ENCODE measurements at places on chromosomes 3 and 15.

GRCh38 chr3:144663456-144664436 lies 692.1 kb downstream of the DIPK2A start:
- no peak for DNase-seq

DNA sequence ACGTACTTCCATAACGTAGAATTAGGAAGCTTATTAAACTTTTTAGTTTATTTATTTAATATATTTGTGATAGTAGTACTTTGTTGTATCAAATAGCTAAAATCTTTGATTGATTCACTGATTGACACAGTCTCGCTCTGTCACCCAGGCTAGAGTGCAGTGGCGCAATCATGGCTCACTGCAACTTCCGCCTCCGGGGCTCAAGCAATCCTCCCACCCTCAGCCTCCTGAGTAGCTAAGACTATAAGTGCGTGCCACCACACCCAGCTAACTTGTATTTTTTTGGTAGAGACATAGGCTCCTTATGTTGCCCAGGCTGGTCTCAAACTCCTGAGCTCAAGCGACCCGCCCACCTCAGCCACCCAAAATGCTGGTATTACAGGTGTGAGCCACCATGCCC lies 5.7 kb downstream of the APH1B start:
- no peak for DNase-seq

GRCh38 chr3:180018543-180018942 lies 18.2 kb downstream of the PEX5L start:
- DNase-seq: no peak

GRCh38 chr3:122964811-122965210 lies 62.8 kb downstream of the SEMA5B start:
- DNase-seq: no peak

DNA sequence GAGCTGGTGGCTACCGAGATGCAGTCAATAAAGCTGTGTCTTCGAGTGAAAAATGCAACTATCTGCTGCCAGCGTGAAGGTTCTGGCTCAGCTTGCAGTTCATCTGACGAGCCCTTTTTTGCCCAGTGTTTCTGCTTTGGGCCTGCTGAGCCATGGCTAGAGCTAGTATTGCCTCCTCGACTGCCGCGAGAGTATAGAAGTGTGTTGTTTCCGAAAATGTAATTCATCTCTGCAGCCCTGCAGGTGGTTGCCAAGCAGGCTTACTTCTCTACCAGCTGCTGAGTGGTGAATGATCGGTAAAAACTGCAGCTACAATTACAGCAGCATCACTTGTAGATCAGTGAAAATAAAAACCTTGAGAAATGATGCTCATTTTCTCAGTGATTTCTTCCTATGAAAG lies 114.8 kb downstream of the DLG1 start:
- peak; percentile 21 for DNase-seq

DNA sequence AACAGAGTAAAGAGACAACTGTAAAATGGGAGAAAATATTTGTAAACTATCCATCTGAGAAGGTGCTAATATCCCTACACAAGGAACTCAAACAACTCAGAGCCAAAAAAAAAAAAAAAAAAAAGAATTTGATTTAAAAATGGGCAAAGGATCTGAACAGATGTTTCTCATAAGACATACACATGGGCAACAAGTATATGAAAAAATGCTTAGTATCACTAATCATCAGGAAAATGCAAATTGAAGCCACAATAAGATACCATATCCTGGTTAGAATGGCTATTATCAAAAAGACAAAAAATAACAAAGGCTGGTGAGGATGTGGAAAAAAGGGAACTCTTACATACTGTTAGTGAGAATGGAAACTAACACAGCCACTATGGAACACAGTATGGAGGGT lies 36.2 kb downstream of the TXNRD3 start:
- DNase-seq: no peak

- DNase-seq: no peak
Observed at GRCh38 chr3:111610189-111610588, 15.0 kb upstream of the ZBED2 start.

DNA sequence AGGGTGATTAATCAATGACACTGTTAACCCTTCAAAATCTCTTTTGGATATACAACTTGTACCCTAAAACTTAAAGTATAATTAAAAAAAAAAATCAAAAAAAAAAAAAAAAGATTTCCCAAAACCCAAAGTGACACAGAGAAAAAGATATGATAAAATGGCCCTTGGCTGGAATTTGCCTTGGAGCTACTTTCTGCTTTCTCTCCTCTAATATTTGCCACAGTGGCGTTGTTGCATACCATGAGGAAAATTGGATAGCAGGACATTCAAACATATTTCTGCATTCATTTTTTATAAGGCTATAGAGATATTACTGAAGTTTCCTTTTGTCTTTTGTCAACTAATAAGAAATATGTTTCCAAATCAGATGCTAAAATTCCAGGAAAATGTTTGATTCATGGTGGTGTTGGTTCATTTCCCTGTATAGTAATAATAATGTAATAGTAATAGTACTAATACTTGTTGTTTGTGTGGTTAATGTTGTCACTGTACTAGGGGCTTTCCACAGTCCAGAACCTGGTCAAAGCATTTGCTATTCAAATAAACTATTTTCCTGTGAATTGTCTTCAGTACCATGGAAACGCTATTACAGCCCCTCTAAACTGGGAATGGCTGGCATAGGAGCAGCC lies 441.3 kb upstream of the THBS1 start:
- DNase-seq: no peak

Measured in cerebellar nuclear complex (tissue), 1 donor.